Substantia nigra (tissue), 51 donors: ENCODE measurements at places on chromosomes 7 and 10.

DNA sequence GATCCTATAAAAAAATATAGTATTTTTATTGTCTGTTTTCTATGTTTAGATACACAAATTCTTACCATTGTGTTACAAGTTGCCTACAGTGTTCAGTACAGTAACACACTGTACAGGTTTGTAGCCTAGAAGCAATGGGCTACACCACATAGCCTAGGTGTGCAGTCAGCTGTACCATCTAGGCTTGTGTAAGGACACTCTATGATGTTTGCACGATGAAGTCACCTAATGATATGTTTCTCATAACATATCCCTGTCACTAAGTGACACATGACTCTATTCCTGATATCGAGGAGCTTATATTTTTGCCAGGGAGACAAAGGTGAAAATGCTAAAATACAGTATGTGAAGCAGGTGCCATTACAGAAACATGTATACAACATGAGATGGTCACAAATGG lies 18.6 kb downstream of the ZNF25 start:
- DNase-seq = no peak

DNA sequence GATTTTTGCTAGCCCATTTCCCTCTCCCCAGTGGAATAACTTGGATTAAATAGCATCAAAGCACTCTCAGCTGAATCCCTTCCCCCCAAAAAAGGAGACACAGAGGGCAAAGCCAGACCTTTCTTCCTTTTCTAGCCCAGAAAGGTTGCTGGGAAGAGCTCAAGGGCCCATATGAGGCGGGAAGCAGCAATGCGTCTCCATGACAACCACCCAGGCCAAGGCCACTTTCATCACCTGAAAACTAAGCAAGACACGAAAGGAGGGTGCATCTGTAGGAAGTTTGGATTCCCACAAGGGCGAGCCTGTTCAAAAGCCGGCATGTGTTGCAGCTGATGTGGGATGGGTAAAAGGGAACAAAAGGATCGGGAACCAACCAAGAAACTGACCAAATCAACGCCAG lies 229.1 kb downstream of the PLXNA4 start:
- no peak for DNase-seq

- no peak for DNase-seq
These were observed 545.7 kb downstream of the SDK1 start for GRCh38 chr7:3846738-3847137.

DNA sequence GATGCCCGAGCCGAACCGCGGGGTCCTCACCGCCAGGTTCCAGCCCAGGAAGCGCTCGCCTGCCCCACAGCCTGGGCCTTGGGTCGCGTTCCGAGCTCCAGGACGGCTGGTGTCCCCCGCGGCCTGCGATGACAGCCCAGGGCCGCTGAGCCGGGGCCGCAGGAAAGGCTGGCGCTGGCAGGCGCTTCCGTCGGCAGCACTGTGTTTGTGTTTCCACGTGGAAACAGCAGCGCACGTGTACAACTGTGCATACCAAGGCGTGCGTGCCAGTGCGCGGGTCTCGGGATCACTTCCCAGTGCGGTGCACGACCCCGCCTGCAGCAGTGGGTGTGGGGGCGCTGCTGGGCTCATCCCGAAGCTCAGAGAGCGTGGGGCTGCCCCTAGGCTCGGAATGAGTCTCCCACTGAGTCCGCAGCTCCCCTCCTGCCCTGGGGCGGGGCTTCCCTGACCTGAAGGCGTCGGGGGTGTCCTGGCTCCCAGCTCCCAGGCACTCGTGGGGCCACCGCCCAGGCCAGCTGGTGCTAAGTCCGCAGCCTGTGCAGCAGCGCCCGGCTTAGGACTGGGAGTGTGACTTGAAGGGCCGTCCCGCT lies 17.2 kb downstream of the AP5Z1 start:
- DNase-seq = no peak

- no peak for DNase-seq
These were observed 847 bp downstream of the BTAF1 start for GRCh38 chr10:91924212-91925021.

- DNase-seq = no peak
These were observed 8.6 kb downstream of the PSAP start for GRCh38 chr10:71842422-71842821.

DNA sequence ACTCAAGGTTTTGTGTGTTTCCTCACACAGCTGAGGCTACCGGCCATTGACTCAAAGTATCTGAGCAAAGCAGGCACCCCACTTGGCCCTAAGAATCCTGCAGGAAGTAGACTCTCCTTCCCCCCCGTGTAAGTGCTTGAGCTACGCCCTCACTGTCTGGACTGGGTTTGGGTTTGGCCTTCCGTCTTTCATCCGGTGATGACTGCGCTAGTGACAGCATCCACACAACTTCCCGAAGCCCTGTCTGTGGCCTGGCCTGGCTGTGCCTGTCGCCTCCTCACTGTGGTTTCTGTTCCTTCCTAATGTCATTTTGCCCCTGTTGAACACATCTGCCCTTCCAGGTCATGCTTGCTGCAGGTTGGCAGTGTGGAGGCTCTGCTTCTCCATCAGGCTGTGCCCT lies 14.5 kb downstream of the C7orf57 start:
- DNase-seq = no peak

DNA sequence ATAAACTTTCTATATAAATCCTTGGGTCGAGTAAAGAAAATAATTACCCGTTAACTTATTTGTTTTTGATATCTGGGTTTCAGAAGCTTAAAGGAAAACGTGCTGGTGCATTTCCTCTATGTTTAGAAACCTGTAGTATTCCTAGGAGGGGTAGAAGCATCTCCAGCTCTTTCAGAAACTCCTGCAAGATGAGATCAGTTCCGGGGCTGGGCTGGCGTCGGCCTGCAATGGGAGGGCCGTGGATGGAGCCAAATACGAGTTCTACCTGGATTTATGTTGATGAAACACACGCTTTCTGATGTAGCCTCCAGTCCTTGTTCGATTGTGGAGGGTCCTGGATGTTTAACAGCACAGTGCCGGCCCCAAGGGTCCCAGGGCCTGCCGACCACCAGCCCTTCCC lies 35.8 kb upstream of the DIP2C start:
- no peak for DNase-seq

- DNase-seq = no peak
These were observed 76.0 kb downstream of the CARD11 start for GRCh38 chr7:2967705-2968104.

DNA sequence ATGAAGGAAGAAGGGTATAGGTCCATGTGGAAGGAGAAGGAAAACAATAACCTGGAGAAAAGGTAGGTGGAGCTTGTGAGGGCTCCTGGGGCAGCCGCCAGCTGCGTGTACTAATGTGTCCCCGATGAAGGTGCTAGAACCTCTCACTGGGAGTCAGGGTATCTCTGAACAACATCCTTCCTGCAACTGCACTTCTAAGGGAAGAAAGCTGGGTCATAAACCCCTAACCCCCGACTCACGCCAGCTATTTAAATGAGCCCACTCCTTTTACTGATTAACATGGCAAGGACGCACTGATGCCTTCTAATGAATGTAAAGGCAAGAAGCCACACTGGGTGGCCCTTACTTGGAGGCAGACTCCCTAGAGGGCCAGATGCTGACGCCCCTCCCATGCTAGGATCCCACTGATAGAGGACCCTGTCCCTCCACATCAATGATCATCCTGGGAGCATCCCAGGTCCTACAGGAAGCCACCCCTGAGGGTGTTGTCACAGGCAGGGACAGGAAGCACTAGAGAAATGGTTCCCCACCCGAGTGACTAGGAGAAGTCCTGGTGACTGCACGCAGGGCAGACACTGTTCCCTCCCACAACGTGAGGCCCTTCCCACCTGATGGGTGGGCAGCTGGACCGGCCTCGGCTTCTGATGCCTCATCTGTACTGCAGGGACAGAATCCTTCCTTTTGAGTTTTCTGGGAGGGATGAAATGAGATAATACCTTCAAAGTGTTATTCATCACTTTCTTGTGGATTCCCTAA lies 20.4 kb downstream of the JCAD start:
- no peak for DNase-seq

DNA sequence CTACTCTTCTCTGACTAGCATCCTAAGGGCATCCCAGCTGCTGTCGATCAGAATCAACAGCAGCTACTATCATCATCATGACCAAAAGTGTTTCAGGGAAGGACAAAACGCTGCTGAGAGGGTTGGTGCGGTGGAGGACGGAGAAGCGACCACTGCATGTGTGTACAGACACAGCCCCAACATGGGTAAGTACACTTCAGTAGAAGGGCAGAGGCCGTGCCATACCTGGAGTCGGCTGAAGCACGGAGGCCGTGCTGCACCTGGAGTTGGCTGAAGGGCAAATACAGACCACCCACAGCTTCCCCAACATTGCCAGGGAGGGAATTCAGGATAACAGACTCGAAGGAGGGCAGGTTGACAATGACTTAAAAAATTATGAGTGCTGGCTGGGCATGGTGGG lies 67.8 kb upstream of the CYTH3 start:
- no peak for DNase-seq
